ENCODE measurements at places on chromosomes 12 and 14. TPM values are rescaled to one million over a fixed set of nuclear protein-coding genes. Genes with fewer than 3 reads are reported as not detected.
A peak's percentile ranks its signal among the peaks of the same experiment; 100 is the strongest.

DNA sequence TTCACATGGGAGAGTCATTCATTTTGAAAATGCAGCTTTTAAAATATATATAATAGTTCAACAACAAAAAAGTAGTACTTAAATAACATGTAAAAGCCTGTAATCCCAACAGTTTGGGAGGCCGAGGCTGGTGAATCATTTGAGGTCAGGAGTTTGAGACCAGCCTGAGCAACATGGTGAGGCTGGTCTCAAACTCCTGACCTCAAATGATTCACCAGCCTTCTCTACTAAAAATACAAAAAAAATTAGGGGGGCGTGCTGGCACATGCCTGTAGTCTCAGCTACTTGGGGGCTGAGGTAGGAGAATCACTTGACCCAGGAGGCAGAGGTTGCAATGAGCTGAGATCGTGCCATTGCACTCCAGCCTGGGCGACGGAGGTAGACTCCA is 256.3 kb upstream of the RGS6 start:
- peak; percentile 32 for DNase-seq

- DNase-seq, result no peak
Observed at GRCh38 chr12:14280921-14281320, 84.6 kb upstream of the ATF7IP start.

DNA sequence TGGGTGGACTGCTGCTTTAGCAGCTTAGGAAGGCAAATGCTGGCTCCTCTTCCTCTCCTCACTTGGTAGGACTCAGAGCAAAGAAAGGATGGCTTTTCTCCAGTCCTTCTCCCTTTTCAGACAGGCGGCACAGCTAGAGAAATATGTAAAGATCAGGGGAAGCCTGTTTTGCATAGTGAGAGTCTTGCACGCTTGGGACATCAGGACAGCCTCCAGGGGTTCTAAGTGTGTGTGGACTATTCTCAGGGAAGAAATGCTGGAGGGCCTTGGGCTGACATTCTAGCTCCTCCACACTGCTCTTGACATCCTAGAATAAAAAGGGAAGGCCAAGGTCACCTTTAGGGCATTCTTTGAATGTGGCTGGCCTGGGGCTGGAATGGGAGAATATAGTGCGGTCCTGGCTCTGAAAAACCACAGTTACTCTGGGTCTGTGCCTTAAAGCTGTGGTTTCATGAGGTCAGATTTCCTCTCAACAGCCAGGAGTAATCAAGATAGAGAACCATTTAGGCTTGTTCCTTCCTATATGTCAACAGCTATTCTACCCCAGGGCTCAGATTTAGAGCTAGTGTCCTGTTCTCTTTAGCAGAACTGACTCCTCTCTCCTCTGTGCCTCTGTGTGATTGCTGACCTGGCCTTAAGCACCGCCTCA is 24.3 kb downstream of the CMA1 start:
- peak; percentile 90 for DNase-seq

- DNase-seq, result peak; percentile 37
Observed at GRCh38 chr14:64663174-64663573, 41.0 kb upstream of the PLEKHG3 start.

DNA sequence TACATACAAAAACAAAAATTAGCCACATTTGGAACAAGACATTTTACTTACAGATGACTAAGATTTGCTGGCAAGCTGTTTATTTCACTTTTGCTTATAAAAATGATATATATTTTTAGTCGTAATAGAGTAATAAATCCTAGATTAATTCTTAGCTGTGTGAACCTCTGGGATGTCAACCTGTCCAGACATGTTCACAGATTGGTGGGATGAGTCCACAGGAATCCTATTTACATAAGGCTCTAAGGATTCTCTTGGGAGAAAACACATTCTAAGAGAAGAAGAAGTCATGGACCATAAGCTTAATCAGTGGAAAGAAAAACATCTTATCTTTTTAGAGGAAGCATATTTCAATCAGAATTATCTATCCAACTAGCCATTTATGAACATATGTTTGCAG is 797.4 kb downstream of the C12orf50 start:
- no peak for DNase-seq

- peak; percentile 43 for DNase-seq
Observed at GRCh38 chr14:38065106-38065762, 142.5 kb upstream of the SSTR1 start.

The PRIM1 gene
- 52.5 TPM for total RNA-seq

The CLEC2B gene
- 34.4 TPM for total RNA-seq

The ART4 gene
- total RNA-seq, result not detected

The FLVCR2 gene
- total RNA-seq, result not detected

The KLHDC1 gene
- 0.20 TPM for total RNA-seq

The CFAP73 gene
- not detected for total RNA-seq

The VDR gene
- 9.3 TPM for total RNA-seq

The MTERF2 gene
- 7.8 TPM for total RNA-seq

The CELA1 gene
- total RNA-seq, result not detected
